Neural progenitor cell (in vitro differentiated cells): ENCODE measurements at places on chromosomes 16 and 17. TPM values are rescaled to one million over a fixed set of nuclear protein-coding genes. Genes with fewer than 3 reads are reported as not detected.

- no peak overlapping the region for H3K27ac ChIP-seq
- H3K4me1 ChIP-seq = no peaks in the 10 kb centered on the region
- H3K36me3 ChIP-seq = no peaks in the 10 kb centered on the region
- H3K4me3 ChIP-seq = no peak overlapping the region
- no peak for DNase-seq
Measured at GRCh38 chr16:87695534-87695933, 70.3 kb downstream of the KLHDC4 start.

- H3K4me1 ChIP-seq = no peaks in the 10 kb centered on the region
- no peaks in the 10 kb centered on the region for H3K27me3 ChIP-seq
- DNase-seq = no peak
- no peak overlapping the region for H3K27ac ChIP-seq
- no peak overlapping the region for H3K4me3 ChIP-seq
Measured at GRCh38 chr16:5605404-5605803, 507.8 kb upstream of the EEF2KMT start.

DNA sequence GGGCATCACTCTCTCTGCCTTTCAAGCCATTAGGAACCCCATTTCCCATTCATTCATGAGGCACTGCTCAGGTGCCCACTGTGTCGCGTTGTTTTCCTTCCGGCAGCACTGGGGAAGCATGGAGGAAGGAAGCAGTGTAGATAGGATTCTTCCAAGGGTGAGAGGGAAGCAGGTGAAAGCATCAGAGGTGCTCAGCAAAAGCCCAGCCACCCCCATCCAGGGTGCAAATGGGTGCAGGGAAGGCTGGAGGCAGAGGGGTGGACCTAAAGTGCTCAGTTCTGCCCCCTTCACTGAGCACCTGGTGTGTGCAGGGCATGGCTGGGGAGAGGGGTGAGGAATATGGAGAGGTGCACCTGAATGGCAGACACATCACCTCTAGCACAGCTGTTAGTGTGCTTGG lies 3.4 kb upstream of the NXPH3 start:
- H3K27ac ChIP-seq = no peak overlapping the region
- H3K4me3 ChIP-seq = no peak overlapping the region
- H3K4me1 ChIP-seq = peaks cover 14% of the 10 kb centered on the region
- peaks cover 51% of the 10 kb centered on the region for H3K27me3 ChIP-seq
- DNase-seq = no peak
- H3K36me3 ChIP-seq = no peaks in the 10 kb centered on the region

DNA sequence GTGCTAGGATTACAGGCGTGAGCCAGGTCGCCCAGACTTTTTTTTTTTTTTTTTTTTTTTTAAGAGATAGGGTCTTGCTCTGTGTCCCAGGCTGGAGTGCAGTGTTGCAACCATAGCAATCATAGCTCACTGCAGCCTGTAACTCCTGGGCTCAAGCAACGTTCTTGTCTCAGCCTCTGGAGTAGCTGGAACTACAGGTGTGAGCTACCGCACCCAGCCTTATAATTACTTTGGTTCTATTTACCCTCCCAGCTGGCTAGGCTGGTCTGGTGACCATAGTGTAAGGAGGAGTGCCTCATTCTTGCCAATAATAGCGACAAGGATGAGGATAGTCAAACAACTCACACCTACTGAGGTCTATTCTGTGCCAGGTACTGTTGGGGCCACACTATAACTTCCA lies 39.6 kb upstream of the USP7 start:
- H3K36me3 ChIP-seq = no peaks in the 10 kb centered on the region
- no peak overlapping the region for H3K27ac ChIP-seq
- no peaks in the 10 kb centered on the region for H3K27me3 ChIP-seq
- DNase-seq = no peak
- H3K4me3 ChIP-seq = no peak overlapping the region

GRCh38 chr17:13775450-13775849 lies 173.7 kb upstream of the HS3ST3A1 start:
- H3K36me3 ChIP-seq = no peaks in the 10 kb centered on the region
- no peaks in the 10 kb centered on the region for H3K4me1 ChIP-seq
- H3K4me3 ChIP-seq = no peak overlapping the region
- no peaks in the 10 kb centered on the region for H3K27me3 ChIP-seq
- DNase-seq = no peak

DNA sequence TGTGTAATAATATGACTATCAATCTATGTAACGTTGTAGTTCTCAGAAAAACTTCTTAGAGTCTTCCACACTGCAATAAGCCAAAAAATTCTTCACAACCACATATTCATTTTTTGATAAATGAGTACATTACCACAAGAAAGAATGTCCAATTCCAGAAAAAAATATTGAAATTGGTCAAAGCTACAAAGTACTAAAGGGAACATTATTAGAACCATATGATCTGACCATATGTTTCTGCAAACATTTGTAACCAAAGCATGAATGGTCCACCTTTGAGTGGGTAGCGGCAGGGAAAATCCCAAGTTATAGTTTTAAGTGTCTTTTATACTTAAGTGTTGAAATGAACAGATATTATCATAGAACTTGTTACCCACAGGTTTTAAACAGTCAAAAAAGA lies 71.7 kb upstream of the NACA2 start:
- no peak overlapping the region for H3K27ac ChIP-seq
- H3K4me3 ChIP-seq = no peak overlapping the region
- no peaks in the 10 kb centered on the region for H3K4me1 ChIP-seq
- H3K36me3 ChIP-seq = no peaks in the 10 kb centered on the region

GRCh38 chr17:5583426-5584382 lies 605 bp downstream of the NLRP1 start:
- no peak overlapping the region for H3K27ac ChIP-seq
- H3K36me3 ChIP-seq = no peaks in the 10 kb centered on the region
- DNase-seq = no peak
- no peak overlapping the region for H3K4me3 ChIP-seq
- no peaks in the 10 kb centered on the region for H3K4me1 ChIP-seq

CDH11 gene
- total RNA-seq = 98.5 and 167 TPM in 2 replicates

DLG4 gene
- total RNA-seq = 23.5 and 50.5 TPM in 2 replicates
